Heart right ventricle (tissue), 16 donors: ENCODE measurements at places on chromosomes 7 and 10. TPM values are rescaled to one million over a fixed set of nuclear protein-coding genes. Genes with fewer than 3 reads are reported as not detected.

DNA sequence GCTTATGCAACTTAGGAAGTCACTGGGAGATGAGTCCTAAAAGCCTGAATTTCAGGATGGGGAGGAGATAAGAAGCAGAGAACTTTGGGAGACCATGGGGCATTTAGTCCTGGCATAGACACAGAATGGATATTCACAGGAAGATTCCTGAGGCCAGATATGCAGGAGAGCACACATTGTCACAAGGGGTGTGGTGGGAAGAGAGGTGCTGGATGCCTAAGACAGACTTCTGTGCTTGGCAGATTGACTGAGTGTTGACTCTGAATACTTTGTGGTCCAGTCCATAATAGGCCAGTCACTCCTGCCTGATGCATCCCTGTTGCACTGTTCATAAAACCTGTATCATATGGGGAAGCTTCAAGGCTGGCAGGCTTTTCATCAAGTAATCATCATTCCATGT lies 18.5 kb downstream of the SRI start:
- no peak for DNase-seq

DNA sequence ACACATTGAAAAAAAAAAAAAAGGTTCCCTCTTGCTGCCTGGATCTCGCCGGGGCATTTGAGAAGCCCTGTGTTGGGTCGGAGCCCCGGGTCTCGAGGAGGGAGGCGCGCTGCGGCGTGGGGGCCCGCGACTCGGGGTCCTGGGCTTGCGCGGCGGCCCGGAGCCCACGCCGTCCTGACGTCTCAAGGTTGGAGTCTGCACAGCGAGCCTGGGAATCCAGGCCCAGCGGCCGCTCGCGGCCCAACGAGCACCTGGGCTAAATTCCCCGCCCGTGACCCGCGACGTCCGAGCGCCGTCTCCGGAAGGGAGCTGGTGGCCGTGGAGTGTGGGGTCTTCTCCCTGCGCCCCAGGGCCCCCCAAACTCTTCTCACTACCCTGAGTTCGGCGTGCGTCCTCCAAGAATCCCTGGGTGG lies 1.4 kb upstream of the CTBP2 start:
- DNase-seq = peak; percentile 39

- DNase-seq = no peak
These were observed 32.3 kb downstream of the CCNY start for GRCh38 chr10:35368485-35369048.

PON1 gene
- not detected for total RNA-seq

DNA sequence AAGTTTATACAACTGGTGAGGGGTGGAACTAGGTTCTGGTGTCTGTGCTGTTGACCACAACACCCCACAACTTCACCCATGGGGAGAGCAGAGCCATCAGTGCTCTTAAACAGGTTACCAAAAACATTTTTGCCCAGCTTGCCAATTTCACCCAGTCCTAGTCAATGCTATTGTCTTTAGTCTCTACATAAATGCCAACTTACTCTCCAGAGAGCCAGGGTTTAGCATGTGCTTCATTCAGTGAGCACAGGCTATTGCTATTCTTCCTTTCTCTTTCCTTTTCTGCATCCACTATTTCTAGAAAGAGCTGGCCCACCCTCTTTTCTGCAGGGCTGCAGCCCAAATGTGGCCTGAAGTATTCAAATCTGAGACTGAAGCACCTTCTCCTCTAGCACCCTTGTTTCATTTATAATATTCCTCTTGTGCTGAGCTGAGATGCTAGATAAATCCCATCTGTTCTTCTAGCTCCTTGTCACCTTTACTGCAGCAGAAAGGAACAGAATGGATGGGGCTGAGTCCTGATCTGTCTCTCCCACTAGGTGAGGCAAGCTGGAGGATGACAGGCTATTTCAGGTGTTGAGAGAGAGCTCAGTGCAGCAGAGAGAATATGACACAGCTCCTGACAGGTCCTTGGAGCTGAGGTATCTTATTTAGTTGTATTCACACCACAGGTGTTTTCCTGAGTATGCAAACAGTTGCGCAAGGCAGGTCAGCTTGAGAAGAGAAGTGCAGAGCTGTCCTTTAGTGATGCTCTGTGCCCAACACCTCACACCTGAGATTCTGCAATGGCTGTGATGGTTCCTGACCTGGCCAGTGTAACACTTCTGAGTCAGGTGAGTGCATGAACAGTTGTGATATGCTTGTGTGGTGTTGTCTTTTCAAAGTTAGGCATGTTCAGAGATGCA lies 819.2 kb downstream of the CCSER2 start:
- DNase-seq = no peak
